Ovary (tissue), 10 donors: ENCODE measurements at places on chromosomes 7 and 10.

GRCh38 chr7:116122972-116123595 lies 87.3 kb upstream of the TES start:
- no peak overlapping the region for H3K27ac ChIP-seq
- no peaks in the 10 kb centered on the region for H3K27me3 ChIP-seq
- DNase-seq = no peak
- no peaks in the 10 kb centered on the region for H3K4me1 ChIP-seq

DNA sequence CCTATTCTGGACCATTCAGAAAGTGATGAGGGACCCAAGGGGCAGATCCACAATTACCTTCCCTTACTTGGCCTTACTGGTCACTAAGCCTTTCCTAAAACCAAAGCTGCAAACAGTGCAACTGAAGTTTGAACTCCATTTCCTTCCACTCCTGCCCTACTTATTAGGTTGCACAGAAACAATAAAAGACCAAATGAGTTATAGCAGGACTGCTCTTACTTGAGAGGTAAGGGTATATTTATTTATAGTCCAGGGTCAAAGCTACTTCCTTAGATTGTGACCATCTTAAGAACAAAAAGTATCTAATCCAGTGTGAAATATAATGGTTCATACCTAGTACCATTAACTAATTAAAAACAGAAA lies 27.0 kb downstream of the CDK6 start:
- H3K27ac ChIP-seq = no peak overlapping the region
- H3K27me3 ChIP-seq = no peaks in the 10 kb centered on the region
- H3K4me3 ChIP-seq = no peak overlapping the region

GRCh38 chr7:51666751-51667150 lies 350.1 kb upstream of the COBL start:
- H3K36me3 ChIP-seq = no peaks in the 10 kb centered on the region
- H3K27me3 ChIP-seq = no peaks in the 10 kb centered on the region
- peaks cover 6% of the 10 kb centered on the region for H3K4me1 ChIP-seq
- no peak overlapping the region for H3K4me3 ChIP-seq

GRCh38 chr10:132845780-132846595 lies 60.0 kb upstream of the NKX6-2 start:
- H3K36me3 ChIP-seq = no peaks in the 10 kb centered on the region
- H3K27me3 ChIP-seq = no peaks in the 10 kb centered on the region
- H3K4me3 ChIP-seq = no peak overlapping the region
- DNase-seq = no peak
